ENCODE measurements at places on chromosomes 4 and X. TPM values are rescaled to one million over a fixed set of nuclear protein-coding genes. Genes with fewer than 3 reads are reported as not detected.

Gene DMD
- total RNA-seq, result 34.9 TPM

Gene TCEAL2
- total RNA-seq, result not detected

Gene SUPT20HL1
- total RNA-seq, result under 0.01 TPM

Gene SPANXA2
- total RNA-seq, result not detected

Gene NPNT
- total RNA-seq, result 0.30 TPM

Gene BRS3
- total RNA-seq, result not detected
